NCI-H2081 treated with DMSO at 0.1 percent for 48 hours (cell line): ENCODE measurements at places on chromosomes 16 and 17.

GRCh38 chr16:57240851-57241250 is 4.2 kb upstream of the ARL2BP start:
- no peak for DNase-seq

GRCh38 chr17:47708312-47708863 is 14.4 kb downstream of the TBKBP1 start:
- no peak for DNase-seq

DNA sequence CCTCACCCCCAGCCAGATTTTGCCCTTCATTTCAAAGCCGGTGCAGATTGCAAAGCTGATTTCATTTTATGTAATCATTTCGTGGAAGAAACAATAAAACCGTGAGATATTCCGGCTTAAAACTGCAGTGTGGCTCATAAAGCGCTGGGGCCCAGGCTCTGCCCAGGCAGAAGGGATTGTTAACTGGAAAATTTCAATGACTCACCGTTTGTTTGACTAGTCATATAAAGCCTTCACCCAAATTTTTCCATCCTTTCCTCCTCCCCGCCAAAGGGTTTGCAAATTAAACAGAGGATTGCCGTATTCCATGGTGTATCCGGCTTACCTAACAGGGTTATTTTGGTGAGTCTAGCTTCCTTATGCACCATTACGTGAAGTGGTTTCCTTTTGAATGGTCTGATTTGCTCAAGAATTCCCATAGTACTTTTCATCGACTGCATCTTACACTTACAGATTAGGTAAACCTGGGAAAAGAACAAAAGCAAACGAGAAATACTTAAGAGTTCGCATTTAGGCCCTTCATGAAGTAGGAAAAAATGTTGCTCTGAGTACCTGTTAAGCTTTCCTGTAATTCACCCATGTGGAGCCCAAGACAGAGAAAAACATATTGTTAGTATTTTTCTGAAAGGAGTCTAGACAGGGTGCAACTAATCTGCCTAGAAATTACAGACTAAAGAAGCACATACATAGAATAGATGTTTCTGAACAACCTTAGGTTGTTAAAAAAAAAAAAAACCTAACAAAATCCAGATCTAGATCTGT is 949 bp upstream of the GSPT1 start:
- DNase-seq: peak; percentile 42

DNA sequence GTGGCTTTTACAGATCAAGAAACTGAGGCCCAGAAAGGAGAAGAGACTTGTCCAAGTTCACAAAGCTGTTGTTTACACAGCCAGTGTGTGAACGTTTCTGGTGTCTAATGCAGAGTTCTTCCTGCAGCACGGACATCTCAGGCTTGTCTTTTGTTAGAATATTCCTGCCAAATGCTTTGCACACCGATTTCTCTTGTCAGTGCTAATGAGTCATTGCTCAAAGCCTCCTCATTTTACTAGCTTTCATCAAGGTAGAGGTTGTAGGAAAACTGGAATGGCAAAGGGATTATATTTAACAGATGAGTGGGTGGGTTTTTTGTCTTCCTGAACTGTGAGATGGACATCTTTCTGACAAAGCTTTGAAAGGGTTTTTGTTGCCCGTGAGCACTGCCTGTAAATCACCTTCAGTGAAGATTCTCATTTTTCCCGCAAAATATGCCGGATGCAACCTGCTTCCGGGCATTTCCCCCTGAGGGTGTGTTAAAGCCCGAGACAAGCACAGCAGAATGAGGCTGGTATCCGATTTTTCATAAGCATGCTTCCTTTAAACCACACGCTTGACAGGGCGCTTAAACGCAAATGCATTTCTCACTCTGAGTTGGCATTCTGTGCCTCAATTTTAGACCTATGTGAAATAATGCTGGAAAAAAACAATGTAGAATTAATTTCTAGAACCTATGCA is 14.7 kb downstream of the PMM2 start:
- DNase-seq: no peak

- no peak for DNase-seq
These were observed 67.4 kb downstream of the CDH11 start for GRCh38 chr16:65054457-65054856.

DNA sequence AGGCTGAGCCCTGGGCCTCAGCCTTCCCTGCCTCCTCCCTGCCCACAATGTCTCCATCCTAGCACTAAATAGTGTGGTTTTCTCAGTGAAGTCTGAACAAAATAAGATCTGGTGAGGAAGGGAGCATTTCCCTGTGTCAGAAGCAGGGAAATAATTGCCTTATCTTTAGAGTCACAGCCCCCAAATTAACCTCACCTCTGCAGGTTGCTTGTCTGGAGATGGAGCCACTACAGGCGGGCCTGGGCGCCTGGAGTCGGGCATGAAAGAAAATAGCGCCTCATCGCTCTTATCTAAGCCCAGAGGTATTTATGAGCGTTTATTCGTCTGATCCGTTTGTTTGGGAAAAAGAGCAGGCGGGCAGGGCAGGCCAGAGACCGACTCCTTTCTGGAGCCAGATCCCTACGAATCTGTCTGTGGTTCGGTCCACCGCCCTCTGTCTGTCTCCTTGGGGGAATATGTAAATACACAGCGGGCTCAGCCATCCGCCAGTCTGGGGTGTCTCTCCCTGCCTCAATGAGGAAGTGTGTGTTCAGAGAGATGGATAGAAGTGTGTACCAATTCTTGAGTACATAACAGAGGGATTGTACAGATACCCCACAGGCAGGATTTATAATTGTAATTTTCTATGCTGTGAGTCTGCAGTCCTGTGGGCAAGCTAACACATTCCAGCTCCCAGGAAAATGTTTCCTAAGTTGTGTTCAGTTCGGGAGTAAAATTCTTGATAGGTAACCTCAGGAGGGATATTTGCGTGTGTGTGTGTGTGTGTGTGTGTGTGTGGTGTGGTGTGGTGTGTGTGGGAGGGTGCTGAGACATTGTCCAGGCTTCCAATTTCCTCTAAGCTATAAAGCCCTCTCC is 4.3 kb downstream of the HOXB6 start:
- DNase-seq: no peak

DNA sequence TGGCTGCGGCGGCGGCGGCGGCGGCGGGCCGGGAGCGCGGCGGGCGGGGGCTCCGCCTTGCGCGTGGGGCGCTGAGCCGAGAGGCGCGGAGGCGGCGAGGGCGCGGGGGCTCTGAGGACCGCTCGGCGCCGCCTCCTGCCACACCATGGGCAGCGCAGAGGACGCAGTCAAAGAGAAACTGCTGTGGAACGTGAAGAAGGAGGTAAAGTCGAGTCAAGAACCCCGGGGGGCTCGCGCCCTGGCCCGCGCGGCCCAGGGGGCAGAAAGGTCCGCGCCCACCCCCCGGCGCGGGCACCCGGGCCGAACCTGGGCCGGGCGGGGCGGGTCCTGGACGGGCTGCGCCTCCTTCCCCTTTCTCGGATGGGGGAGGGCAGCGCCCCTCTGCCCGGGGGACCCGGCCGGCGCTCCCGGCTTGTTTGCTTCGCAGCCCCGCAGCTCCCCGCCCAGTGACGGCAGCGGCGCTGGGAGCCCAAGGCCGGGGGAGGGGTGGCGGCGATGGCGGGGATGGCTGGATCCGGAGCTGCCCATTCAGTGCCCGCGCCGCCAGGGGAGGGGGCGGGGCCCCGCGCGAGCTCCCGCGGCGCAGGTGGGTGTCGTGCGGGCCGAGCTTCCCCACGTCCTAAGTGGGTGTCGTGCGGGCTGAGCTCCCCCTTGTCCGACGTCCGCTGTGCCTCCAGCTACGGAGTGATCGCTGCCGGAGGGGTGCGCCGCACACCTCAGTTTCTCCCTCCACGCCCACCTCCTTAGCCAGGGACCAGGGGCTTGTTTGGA is 428 bp downstream of the SGSM2 start:
- no peak for DNase-seq

GRCh38 chr16:3152027-3152276 is 17.1 kb downstream of the ZNF213 start:
- DNase-seq: no peak

DNA sequence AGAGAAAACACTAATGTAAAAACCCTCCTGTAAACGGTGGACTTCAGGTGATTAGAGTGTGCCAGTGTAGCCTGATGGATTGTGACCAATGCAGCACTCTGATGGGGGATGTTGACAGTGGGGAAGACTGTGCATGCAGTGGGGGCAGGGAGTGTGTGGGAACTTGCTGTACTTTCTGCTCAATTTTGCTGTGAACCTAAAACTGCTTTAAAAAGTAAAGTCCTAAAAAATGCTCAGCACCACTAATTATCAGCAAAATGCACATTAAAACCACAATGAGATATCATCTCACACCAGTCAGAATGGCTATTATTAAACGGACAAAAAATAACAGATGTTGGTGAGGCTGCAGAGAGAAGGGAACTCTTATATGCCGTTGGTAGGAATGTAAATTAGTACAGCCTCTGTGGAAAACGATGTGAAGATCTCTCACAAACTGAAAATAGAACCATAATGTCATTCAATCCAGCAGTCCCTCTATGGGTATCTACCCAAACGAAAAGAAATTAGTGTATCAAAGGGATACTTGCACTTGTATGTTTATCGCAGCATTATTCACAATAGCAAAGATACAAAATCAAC is 9.7 kb upstream of the ULK2 start:
- DNase-seq: no peak
